GF-D8 (cell line): ENCODE measurements at places on chromosomes 13 and 19.

GRCh38 chr13:110023729-110024644 is 237.6 kb upstream of the IRS2 start:
- no peak for DNase-seq

DNA sequence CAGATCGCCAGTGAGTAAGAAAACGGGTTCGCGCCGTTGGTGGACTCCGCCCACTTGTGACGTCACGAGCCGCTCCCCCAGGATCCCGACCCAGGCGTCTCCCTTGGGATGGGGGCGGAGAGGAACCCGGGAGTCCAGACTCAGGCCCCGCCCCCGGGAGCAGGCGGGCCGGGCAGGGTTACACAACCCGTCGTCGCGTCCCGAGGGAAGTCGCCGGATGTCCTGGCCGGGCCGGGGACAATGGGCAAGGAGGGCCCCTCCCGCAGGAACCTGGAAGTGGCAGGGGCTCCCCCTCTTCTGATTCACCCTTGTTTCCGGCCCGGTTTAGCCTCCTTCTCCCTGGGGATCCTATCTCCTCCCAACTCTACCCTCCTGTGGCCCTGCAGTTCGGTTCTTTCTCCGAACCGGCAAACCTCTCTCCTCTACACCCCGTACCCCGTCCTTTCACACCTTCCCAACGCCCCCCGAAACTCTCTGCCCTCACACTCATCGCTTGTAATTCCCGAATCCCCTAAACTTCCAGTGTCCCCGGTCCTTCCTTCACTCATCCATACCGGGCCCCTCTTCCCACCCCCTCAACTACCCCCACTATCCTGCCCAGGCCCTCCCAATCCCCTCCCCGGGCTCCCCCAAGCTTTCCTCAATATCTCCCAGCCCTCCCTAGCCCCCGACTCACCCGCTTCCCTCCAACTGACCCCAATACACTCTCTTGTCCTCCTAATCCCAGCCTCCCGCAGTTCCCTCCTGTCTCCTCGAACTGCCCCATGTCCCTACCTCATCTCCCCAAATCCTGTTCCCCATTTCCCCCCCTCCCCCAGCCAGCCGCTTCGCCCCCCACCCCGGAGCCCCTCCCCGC is 20.0 kb upstream of the ERCC1 start:
- DNase-seq, result peak; percentile 63

DNA sequence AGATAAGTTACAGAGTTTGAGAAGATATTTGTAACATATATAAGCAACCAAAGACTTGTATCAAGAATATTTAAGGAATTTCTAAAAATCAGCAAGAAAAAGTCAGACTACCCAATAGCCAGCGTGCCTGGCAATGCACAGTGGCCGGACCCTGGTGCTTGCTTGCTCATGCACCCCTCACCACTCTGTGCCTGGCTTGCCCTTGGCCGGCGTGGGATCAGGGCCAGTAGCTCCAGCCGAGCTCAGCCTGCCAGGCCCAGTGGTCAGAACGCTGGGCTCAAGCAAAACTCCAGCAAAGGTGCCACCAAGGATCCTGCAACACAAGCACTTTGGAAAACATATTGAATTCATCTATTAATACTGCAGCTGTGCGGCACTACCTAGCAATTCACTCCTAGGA is 95.1 kb downstream of the KATNAL1 start:
- DNase-seq, result no peak

GRCh38 chr19:49486232-49486631 is 1.2 kb upstream of the RPL13A start:
- DNase-seq, result no peak

GRCh38 chr13:111202745-111203144 is 87.6 kb downstream of the ARHGEF7 start:
- no peak for DNase-seq

- DNase-seq, result peak; percentile 31
Measured at GRCh38 chr19:41870401-41870873, 6.6 kb upstream of the CD79A start.

- no peak for DNase-seq
Measured at GRCh38 chr19:54684527-54684926, 21.7 kb downstream of the LILRB4 start.

DNA sequence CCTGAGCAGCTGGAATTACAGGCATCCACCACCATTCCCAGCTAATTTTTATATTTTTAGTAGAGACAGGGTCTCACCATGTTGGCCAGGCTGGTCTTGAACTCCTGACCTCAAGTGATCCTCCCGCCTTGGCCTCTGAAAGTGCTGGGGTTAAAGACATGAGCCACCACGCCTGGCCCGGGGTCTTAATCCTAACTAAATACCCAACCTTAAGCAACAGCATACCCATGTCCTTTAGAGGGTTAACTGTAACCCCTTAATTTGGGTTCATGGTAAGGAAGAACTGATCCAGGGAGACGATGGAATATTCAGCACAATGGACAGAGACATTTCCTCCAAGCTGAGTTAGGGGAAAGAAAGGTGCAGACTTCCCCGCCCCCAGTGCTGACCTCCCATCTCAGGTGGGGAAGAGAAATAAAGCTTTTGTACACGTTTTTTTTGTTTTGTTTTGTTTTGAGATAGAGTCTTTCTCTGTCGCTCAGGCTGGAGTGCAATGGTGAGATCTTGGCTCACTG is 8.7 kb upstream of the GALP start:
- DNase-seq, result no peak

DNA sequence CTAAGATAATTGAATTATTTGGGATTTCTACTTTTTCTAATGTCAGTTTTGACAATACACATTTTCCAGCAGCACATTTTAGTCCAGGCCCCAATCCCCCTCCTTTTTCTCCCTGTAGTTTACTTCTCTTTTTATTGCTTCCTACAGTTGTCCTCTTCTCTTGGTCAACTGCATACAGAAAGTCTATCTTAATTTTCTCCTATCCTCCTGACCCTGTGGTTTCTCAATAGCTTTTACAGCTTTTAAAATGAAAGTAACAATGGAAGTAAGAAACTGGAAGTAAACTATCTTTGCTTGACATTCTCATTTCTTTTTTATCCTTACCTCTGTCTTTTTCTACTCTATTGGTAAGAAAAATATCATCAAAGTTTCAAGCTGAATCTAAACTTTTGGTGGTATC is 106.5 kb upstream of the OXGR1 start:
- DNase-seq, result no peak

- no peak for DNase-seq
Measured at GRCh38 chr19:30692181-30692811, 320.1 kb downstream of the ZNF536 start.

GRCh38 chr19:21432590-21432989 is 35.7 kb downstream of the ZNF493 start:
- DNase-seq, result no peak

GRCh38 chr19:883661-884211 is 9.3 kb downstream of the MED16 start:
- no peak for DNase-seq

DNA sequence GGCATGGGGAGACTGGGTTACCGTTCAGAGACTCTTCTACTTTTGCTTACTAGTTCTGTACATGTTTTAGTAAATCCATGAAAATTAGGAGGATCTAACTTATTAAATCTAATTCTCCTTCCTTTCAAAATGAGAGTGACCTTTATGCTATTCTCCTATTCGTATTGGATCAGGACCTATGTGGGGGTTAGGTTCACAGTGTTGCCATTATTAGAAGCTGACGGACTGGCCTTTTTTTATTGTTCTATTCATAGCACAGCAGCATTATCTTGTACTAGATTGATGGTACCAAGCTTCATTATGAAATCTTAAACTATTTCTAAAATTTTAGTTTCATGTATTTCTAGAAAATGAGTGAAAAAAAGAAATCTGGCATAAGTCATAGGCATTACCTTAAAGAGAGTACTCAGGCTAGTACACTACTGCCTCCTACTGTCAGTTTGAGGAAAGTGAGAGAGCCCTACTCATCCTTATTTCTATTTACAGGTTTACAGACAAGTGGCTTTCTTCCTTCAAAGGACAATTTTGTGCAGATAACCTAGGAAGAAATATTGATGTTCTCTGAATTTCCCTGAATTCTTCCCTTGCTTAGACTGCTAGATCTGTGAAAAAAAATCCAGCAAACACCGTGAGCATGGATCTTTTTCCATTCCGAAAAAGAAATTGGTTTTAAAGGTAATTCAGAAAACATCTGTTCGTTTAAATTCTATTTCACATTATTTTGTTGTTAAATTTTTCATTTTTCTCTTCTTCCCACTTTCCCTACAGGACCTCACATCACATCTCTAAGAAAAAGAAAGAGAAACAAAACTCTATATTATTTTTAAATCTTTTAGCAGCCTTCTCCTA is 485.5 kb downstream of the DIAPH3 start:
- DNase-seq, result peak; percentile 13

DNA sequence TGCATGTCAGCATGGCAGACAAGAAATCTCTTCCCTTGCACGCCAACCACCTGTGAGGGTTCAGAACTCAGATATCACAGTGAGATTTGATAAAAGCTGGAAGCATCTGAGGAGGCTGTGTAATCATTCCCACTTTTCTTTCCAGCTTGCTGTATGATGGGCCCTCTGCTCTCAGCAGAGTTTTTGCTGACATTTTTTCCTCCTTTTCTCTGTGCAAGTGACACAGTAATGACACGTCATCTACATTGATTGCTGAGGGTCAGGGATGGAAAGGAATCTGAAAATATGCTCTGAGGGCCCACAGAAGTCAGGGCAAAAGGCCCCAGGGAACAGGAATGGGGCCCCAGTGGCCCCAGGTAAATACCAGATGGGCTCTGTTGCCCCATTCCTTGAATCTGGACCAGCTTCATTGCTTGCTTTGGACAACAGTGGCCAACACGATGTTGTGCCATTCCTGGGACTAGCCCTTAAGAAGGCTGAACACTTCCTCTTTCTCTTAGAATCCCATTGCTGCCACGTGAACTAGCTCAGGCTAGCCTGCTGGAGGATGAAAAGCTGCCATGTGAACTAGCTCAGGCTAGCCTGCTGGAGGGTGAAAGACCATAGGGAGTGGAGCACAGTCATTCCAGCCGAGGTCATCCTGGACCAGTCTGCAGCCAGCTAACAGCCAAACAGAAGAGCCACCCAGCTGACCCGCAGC is 68.2 kb downstream of the CACNA1A start:
- DNase-seq, result no peak

DNA sequence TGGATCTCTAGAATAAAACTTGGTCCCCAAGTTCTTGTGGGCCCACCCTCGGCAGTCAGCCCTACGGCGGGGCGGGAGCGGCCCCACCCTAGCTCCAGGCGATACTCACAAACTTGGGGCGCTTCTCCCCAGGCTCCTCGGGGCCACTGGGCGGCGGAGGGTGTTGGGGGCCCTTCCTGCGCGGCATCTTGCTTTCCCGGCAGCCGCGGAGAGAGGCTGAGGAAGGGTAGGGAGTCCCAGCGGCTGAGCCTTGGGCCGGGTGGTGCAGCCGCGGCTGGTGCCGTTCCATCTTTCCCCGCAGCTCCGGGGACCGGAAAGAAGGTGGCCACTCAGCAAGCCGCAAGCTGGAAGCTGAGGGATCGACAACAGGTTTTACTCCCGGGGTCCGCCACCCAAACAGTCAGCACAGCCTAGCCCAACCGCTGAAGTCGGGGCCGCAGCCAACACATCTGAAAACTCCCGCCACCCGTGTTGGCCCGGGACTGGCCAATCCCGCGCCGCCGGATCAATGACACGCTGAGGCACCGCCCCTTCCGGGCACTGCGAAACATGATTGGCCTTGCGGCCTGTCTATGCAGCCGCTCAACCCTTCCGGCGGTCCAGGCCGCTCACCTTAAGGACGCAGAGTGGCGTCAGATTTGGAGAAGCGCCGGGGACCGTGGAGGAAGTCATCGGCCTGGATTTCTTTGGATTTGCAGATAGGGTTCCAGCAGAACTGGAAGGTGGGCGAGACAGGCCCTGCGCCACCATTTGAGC is at the start of gene DIAPH3:
Gene DIAPH3, minus strand, starts transcription at position 451 of the 756 bp plus-strand sequence. Its CDS starts 162 bp downstream, at position 289.
- DNase-seq, result peak; percentile 94

GRCh38 chr19:57620673-57621348 is 6.8 kb downstream of the ZNF134 start:
- DNase-seq, result no peak

- DNase-seq, result no peak
Measured at GRCh38 chr19:50718255-50719118, 1.1 kb downstream of the SHANK1 start.

DNA sequence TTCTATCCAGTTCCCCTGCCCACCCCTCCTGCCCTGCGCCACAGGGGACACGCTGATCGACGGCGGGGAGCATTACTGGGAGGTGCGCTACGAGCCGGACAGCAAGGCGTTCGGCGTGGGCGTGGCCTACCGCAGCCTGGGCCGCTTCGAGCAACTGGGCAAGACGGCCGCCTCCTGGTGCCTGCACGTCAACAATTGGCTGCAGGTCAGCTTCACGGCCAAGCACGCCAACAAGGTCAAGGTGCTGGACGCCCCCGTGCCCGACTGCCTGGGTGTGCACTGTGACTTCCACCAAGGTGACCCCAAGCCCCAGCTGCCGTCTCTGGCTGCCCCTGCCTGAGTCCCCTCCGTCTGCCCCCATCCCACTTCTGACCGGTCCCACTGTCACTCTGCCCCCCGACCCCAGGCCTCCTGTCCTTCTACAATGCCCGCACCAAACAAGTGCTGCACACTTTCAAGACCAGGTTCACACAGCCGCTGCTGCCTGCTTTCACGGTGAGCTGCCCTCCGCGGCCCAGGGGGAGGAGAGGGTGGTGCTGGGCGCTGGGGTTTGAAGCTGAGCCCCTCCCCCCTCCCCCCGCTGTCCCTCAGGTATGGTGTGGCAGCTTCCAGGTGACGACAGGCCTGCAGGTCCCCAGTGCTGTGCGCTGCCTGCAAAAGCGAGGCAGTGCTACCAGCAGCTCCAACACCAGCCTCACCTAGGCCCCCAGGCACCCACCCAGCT is 15.5 kb downstream of the STAP2 start:
- DNase-seq, result no peak

DNA sequence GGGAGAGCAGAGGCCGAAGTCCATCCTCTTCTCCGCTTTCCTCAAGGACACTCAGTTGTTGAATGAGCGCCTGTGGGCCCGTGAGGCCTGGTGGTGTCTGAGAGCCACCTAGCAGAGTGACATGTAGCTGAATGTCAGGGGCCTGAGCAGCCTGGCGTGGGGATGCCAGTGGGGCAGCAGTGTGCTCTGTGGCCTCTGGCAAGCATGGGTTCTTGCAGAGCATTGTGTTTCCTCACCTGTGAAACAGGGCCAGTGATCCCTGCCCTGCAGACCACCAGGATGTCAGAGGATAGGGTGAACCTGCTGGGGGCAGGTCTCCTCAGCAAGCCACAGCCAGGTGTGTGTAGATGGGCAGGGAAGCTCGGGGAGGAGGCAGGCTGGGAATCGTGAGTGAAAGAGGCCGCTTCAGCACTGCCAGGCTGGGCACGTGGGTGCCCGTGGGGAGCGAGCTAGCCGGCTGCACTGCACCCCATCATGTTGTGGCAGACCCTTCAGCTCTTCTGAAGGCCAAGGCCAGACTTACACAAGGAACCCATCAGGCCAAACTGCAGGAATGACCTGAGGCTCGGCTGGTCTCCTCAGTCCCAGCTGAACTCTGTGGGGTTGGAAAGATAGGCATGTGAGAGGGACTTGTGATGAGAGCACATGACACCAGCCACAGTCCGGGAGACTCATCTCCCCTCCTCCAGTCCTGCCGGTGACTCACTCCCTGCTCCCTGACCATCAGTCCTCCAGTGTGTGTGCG is 5.0 kb downstream of the PPP1R37 start:
- no peak for DNase-seq

GRCh38 chr19:39474139-39474620 is 6.5 kb upstream of the TIMM50 start:
- no peak for DNase-seq

- no peak for DNase-seq
Measured at GRCh38 chr13:27106144-27106543, 65.5 kb downstream of the USP12 start.

GRCh38 chr13:66835040-66835628 is 395.0 kb downstream of the PCDH9 start:
- DNase-seq, result no peak
